ENCODE measurements at places on chromosomes 11 and 22.

GRCh38 chr22:43036282-43036829 is 21.4 kb upstream of the PACSIN2 start:
- no peak for DNase-seq

GRCh38 chr11:92473736-92474135 is 249.1 kb downstream of the FAT3 start:
- no peak for DNase-seq

- DNase-seq = no peak
These were observed 2.8 kb downstream of the HRAS start for GRCh38 chr11:532527-532985.

- DNase-seq = no peak
These were observed 40.7 kb downstream of the ARHGAP8 start for GRCh38 chr22:44793106-44793505.

DNA sequence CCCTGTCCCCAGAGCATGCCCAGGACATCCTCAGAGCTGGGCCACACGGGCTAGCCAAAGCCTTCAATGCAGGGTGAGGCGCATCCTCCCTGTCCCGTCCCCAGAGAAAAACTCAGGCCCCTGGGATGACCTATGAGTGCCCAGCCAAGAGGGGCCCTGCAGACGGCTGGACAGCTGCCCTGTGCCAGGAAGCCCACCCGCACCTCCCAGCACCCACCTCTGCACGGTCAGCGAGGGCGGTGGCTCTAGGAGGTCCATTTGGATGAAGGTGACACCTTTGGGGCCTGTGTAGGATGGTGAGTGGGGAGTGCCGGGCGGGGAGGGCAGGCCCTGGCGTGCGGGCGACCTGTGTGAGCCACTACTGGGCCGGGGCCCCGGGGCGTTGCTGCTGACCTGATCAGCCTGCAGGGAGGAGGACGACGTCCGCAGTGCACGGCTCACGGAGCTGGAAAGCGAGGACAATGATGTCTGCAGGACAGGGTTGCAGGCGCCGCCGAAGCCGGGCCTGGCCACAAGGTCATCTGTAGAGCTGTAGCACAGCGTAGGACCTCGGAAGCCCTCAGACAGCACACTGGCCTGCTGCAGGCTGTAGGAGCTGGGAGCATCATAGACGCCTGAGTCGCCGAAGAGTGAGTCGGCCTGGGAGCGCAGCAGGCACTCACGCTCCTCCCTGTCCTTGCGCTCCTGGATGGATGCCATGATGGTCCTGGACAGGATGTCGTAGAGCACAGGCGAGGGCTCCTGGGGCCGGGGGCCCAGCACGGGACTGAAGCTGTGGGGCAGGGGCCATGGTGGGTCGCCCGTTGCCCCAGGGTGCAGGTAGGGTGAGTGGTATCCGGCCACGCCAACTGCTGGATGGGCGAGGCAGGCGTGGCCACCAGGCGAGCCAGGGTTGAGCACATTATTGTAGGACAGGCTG is 180.5 kb downstream of the IGLL1 start:
- DNase-seq = no peak

DNA sequence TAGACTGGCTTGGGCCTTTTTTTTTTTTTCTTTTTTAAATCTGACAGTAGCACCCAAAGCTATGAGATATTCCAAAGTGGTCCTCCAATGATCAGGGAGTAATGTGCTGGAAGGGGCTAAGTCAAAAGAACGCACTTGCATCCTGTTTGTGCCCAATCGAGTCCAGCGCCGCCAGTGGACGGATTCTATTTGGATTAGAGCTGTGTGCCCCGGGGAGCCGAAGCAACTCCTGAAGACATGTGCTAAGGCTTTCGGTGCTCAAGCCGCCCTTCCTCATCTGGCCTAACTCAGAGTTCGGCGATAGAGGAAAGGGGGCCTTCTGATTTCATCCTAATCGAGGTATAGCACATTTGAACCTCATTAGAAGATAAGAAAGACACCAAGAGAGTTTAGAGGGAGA is 147.8 kb upstream of the NECTIN1 start:
- DNase-seq = no peak

DNA sequence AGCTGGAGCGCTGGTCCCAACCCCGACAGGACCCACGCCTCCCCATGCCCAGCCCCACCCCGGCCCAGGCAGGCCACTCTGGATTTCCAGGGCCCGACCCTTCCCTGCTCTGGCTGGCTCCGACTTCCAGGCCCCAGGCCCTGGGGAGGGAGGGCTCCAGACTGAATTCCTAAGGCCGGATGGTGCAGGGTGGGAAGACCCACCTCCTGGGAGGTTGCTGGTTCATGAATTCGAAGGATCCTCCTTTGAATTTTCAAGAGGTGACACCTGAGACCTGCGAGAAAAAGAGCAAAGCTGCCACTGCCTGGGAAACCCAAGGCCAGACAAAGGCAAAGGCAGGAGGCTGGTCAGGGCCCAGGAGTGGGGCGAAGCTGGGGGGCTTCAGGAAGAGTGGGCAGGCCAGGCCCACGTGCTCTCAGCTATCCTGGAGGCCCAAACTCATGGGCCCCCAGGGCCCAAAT is 47.0 kb upstream of the LINC01488 start:
- no peak for DNase-seq

DNA sequence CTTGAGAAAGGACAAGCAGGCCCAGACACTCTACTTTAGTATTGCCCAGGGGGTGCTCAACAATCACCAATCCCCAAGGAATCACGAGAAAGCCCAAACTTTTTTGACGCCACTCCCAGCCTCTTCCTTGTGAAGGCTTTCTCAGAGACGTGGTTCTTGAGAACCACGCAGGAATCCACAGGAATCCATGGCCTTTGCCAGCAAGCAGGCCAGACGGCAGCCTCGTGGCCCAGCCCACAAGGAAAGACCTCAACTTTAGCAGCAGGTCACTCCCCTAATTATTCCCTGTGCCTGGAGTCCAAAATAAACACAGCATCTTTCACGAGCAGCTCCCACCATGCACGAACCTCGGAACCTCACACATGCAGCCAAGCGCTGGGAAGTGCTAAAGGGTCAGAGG is 104.2 kb downstream of the WT1 start:
- DNase-seq = no peak

GRCh38 chr11:66543263-66544107 is 2.4 kb downstream of the ZDHHC24 start:
- DNase-seq = peak; percentile 75

GRCh38 chr11:14001597-14001996 is 39.1 kb downstream of the SPON1 start:
- no peak for DNase-seq

DNA sequence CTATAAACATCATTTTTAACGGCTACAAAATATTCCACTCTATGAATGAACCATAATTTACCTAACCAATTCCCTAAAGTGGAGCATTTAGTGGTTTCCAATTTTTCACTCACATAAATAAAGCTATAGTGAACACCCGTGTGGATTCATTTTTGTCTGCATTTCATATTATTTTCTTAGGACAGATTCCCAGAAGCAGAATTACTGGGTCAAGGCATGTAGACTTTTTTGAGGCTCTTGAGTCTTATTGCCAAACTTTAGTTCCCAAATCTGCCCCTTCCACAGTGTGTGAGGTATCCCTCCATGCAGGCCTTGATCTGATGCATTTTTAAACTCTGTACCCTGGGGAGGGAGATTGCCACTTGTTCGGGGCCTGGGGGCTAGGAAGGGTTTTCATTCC is 198.2 kb downstream of the TENM4 start:
- no peak for DNase-seq

DNA sequence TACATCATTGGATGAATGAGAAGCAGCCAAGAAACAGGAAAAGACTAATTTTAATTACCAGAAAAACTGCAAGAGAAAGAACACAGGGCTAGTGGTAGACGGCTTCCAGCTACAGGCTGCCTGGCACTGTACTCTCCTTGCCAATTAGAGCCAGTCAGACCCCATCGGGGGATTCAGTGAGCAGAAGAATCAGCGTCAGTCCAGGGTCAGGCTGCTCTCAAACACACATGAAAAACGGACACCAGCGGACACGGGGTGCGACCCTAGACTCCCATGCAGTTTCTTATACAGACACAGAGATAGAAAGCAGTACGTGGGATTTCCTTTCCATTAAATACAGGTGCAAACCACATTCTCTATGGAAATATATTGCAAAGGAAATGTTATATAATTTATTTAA is 1.1 kb upstream of the CNTN5 start:
- DNase-seq = no peak

All from erythroblast (primary cell).